Stimulated activated CD4-positive, alpha-beta T cell treated with anti-CD3 and anti-CD28 coated beads, Interleukin-1b, Interleukin-23, amount 100 ng/mL, for 1 hour (primary cell): ENCODE measurements at places on chromosomes 6 and 20.

DNA sequence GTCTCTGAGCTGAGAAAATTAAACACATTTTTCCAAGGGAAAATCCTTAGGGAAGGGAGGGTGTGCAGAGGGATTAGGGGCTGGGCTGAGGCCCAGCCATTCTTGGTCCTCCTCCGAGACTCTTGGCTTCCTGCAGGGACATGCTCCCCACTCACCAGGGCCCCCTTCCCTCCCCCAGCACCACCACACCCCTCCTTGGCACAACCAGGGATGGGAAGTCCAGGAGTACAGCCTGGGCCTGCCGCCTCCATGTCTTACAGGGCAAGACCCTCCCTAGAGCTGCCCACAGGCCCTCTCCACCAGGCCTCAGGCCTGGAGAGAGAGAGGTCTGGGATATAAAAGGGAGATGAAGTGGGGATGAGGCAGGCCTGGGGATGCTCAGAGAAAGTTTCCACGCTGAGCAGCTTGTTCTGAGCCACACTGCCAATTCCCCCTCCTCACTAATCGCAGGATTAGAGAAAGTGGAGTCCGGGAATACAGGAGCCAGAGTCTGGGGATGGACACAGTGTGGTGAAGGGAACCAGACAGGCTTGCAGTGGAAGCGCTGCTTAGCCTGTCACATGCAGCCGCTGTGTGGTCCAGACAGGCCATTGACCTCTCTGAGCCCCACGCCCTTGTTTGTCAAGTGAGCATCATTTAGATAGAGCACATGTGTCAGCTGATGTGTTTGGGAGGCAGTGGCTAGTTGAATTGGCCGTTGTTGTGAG is 105.5 kb downstream of the MRPL14 start:
- no peak for DNase-seq

GRCh38 chr6:13796781-13797180 is 17.6 kb downstream of the MCUR1 start:
- no peak for DNase-seq

GRCh38 chr20:62838128-62838891 is 21.5 kb downstream of the COL9A3 start:
- DNase-seq: no peak

- DNase-seq: no peak
Observed at GRCh38 chr6:166616261-166617238, 10.5 kb downstream of the RPS6KA2 start.

DNA sequence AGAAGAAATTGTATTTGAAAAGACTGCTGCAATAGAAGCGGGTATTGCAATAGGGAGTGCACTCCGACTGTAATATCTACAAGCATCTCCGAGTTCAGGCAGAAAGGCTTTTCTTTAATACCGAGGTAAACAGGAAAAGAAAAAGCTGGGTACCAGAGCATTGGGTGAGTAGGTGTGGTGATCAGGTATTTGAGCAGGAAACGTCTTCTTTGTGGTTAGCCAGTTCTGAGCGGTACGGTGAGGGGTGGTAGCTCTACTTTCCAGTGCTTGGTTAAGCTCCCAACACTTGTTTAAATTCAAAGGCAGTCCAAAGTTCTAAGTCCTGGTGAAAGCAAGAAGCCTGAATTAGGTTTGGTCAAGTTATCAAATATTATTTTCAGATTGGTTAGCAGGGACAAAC is 404.1 kb downstream of the LMBRD1 start:
- no peak for DNase-seq

DNA sequence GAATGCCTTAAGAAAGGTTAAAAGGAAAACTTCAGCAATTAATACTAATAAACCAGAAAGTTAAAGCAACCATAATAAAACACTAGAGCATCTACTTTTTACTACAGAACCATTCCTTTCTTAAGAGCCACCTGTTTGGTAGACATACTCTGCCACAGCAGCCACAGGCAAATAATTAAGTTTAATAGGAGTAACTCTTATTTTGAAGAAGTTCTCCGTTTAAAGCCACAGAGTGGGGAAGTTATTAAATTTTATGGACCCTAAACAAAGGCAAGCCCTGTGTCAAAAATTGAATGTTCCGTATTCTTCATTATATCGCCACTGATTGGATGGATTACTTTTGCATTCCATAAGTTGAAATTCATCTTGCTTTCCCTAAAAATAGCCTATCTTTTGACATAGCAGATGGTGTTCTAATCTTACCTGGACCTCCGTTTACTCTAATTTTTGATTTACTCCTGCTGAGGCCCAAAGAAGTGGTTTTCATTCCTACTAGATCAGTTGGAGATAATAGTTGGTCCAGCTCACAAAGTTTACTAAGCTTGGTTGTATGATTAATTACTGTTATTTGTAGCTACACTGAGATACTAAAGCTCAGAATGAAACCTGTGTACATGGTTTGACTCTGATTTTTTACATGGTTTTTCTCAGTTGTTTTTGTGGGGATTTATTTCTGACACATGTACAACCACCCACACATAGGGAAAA is 140.4 kb upstream of the SUPT3H start:
- no peak for DNase-seq

DNA sequence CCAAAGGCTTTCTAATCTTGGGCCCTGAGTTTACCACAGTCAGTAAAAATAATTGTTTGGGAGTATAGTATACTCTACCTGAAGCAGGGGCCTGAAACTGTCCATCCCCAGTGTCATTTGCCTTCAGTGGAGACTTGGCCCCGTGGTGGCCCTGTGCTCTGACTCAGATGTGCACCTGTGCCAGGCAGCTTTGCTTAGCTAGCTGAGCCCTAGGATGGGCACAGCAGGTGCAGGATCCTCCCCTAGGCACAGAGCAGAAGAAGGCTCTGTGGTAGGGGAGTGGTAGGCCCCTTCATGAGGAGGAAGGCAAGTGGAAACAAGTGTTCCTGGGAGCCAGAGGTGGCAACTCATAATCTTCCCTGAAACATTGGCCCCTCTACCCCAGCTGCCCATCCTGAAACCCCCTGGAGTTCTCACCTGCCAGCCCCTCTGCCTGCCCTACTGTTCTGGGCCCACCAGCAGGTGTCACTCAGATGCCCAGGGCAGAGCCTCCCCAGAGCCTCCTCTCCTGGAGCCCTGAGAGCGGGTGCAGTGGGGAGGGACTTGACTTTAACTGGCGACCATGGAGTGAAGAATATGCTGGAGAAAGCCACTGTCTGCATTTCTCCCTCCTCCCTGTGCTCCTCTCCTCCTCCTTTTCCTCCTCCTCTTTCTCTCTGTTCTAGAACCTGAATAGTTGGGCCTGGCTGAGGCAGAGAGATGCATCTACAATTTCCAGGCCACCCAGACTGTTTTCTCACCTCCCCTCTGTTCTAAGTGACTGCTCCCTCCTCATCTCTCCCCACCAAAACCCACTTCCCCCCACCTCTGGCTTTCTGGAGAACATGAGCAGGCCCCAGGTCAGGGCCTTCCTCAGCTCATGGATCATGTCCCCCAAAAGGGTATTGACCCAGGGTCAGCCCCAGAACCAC is 2.9 kb downstream of the CPNE5 start:
- no peak for DNase-seq

- DNase-seq: no peak
Observed at GRCh38 chr6:93418408-93419303, 703 bp downstream of the EPHA7 start.

DNA sequence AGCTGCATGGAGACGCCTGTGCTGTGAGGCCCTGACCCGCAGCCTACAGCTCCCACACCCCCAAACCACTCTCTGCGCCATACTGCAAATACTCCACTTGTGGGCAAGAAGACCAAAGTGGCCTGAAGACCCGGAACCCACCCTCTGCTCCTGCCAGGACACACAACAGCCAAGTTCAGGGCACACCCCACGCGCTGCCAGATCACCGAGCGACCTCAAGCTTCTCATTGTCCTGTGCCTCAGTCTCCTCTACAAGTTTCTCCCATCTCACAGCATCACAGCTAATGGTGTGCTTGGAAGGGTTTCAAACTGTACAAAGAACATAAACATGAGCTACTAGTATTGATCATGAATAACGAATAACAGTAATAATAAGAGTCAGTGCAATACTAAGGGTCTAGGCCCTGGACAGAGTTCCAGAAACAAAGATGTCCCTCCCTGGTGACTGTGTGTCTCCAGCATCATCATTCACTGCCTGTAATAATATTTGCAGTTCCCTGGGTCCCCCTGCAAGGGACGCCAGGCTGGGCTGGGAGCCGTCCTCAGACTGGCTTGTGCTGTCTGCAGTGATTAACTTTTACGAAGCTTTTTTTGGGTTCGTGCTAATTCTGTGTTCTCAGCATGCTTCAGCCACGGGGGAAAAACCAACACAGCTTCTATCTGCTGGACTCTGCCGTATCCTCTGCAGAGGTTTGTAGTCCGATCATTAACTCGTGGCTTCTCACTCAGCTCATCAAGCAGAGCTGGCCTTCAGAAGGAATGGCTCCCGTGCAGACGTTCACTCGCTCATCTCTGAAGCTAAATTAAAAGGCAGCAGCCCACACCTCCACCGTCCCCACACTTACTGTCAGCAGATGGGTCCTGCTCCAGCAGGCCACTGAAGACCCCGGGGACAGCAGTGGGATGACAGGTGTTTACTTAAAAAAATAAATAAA is 81.6 kb upstream of the MPC1 start:
- no peak for DNase-seq

GRCh38 chr6:100880149-100880852 is 828 bp downstream of the ASCC3 start:
- DNase-seq: no peak

- DNase-seq: no peak
Observed at GRCh38 chr6:92700411-92700810, 718.9 kb downstream of the EPHA7 start.

- no peak for DNase-seq
Observed at GRCh38 chr6:56890683-56891429, 64.1 kb upstream of the BEND6 start.

GRCh38 chr6:154482858-154483257 is 27.6 kb downstream of the CNKSR3 start:
- no peak for DNase-seq

DNA sequence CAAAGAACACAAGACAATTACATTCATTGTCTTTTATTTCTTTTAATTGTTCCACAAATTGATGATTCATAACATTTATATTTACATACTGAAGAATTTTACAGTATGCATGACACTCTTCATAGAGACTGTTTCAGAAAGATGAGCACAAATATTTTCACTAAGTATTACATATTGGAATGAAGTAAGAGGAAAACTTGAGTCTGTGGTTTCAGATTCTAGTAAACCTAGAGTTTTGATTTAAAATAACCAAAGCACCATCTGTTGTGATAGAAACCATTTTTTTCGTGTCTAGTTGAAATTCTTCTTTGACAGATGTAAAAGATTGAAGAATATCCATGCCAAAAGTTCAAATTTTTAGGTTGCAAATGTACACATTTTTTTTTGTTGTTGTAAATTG is 32.1 kb upstream of the OPN5 start:
- no peak for DNase-seq

DNA sequence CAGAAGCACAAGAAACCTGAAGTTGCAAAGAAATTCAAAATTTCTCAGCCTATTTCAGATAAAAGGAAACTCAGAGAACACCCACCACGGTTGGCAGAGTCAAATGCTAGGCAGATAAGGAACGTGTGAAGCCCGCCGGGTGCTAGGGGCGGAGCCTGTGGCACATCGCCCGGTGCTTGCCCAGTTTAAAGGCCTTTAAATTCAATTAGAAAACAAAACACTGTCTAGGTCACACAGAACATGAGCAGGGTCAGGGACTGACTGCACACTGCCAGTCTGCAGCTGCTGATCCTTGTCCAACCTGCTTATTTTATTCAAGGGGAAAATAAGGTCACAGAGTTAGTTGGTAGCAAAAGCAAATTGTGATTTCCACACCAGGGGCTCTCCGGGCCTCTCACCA is 75.8 kb downstream of the PSMG4 start:
- DNase-seq: no peak

GRCh38 chr6:166286839-166287271 is 21.3 kb downstream of the PRR18 start:
- no peak for DNase-seq

DNA sequence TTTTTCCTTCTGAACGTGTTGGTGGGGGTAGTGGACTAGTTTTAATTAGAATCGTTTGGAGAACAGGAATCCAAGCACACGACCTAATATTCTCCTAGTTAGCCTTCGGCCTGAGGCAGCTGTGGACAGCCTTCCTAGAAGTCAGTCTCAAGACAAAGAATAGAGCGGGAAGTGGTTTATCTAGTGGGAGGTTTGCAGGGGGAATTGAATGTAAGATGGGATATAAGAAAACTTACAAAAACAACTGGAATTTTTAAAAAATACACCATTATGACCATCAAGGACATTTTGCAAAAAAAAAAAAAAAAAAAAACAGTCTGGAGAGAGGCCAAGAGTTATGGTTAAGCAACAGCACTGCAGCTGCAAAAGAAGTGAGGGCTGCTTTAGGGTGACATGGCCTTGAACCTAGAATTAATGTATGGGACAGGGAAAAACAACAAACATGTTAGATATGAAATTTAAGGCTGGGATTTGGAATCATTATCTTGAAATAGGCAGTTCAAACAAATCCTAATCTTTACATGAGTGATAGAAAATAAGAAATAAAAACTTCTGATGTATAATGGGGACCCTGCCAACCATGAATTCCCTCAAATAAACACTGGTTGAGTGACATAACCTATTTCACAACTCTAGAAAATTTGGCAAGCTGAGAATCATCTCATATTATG is 40.2 kb downstream of the PLAGL1 start:
- no peak for DNase-seq

DNA sequence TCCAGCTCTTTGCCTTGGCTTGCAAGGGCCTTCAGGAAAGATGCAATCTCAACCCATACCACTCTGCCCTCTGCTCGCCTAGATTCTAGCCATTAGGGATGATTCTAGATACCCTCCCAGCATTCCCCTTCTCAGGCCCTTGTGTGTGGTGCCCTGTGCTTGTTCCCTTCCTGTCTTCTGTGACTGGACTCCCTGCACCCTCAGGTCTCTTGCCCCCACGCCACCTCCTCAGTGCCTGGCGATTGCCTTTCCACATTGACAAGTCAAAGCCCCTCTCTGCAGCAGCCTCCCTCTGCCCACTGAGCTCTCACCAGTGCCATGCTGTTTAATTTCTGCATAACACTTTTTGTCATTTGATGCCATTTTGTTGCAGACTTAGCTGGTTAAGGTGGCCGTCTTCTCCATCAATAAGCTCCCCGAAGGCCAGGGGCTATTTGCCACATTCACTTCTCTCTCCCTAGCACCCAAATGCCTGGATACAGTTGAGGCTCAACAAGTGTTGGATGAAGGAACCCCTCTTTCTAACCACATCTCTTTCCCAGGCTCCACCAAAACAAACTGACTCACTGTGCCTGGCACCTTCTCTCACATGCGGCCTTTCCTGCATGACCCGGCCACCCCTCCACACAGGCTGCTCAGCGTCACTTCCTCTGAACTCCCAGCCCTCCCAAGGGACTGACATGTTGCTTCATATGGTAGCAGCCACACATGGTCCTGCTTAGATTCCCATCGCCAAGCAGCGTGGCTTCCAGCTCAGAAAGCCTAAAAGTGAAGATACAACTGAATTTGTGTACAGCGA is 4.6 kb upstream of the TXNDC5 start:
- DNase-seq: no peak

DNA sequence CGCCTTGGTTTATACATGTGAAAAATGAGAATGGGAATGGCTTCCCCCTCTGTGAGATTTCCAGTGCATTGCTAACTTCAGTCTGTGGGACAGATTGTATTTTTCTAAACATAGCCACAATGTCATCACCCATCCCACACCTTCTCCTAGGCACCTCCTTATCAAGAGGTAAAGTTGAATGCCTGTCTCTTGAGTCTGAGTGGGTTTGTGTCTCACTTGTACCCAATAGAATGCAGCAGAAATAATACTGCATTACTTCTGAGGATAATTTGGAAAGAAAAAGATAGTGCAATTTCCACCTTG is 27.9 kb downstream of the RIN2 start:
- DNase-seq: no peak

- no peak for DNase-seq
Observed at GRCh38 chr6:41078101-41078500, 5.3 kb downstream of the NFYA start.

- no peak for DNase-seq
Observed at GRCh38 chr20:52252664-52253063, 61.1 kb upstream of the ZFP64 start.
